Activated CD4-positive, alpha-beta T cell treated with anti-CD3 and anti-CD28 coated beads, Interleukin-2, amount 10 ng/mL, durations not matched to agents 7 days and 5 days (primary cell): ENCODE measurements at places on chromosomes 4 and X. TPM values are rescaled to one million over a fixed set of nuclear protein-coding genes. Genes with fewer than 3 reads are reported as not detected.

Gene CT45A10
- total RNA-seq, result not detected

GRCh38 chr4:30769093-30769492 lies 48.9 kb downstream of the PCDH7 start:
- DNase-seq, result no peak
- no peaks in the 10 kb centered on the region for H3K36me3 ChIP-seq
- H3K4me1 ChIP-seq, result no peaks in the 10 kb centered on the region
- H3K4me3 ChIP-seq, result no peak overlapping the region
- H3K27ac ChIP-seq, result no peak overlapping the region

GRCh38 chr4:4270529-4270928 lies 19.4 kb downstream of the LYAR start:
- peak overlapping the region; percentile 25 for H3K4me3 ChIP-seq
- peaks cover 54% of the 10 kb centered on the region for H3K36me3 ChIP-seq
- H3K27ac ChIP-seq, result peak overlapping the region; percentile 87

Gene SH3RF1
- total RNA-seq, result 0.17 TPM

Gene TMEM150C
- not detected for total RNA-seq

Gene PRRG1
- total RNA-seq, result not detected

GRCh38 chr4:99404595-99405287 lies 30.4 kb downstream of the ADH7 start:
- H3K27ac ChIP-seq, result no peak overlapping the region
- H3K36me3 ChIP-seq, result no peaks in the 10 kb centered on the region
- peaks cover 16% of the 10 kb centered on the region for H3K4me1 ChIP-seq
- H3K4me3 ChIP-seq, result no peak overlapping the region
- no peak for DNase-seq
